ENCODE measurements at places on chromosomes 2 and 18.
A peak's percentile ranks its signal among the peaks of the same experiment; 100 is the strongest.

DNA sequence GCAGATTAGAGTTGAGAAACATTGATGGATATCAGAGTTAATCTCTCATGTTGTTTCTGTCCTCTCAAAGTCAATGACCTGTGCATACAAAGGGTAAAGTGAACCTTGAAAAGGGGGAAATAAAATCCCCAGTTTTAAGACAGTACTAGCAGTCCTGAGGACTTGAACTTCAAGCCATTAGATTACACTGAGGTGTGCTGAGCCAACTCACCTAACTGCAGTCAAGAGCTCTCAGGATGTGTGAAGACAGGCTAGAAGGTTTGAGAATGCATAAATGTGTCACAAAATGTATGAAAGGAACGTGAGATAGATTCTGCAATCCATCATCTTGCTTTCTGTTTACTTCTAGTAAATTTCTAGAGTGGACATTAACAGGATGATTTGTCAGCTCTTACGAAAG is 35.5 kb downstream of the DOCK10 start:
- DNase-seq: no peak

DNA sequence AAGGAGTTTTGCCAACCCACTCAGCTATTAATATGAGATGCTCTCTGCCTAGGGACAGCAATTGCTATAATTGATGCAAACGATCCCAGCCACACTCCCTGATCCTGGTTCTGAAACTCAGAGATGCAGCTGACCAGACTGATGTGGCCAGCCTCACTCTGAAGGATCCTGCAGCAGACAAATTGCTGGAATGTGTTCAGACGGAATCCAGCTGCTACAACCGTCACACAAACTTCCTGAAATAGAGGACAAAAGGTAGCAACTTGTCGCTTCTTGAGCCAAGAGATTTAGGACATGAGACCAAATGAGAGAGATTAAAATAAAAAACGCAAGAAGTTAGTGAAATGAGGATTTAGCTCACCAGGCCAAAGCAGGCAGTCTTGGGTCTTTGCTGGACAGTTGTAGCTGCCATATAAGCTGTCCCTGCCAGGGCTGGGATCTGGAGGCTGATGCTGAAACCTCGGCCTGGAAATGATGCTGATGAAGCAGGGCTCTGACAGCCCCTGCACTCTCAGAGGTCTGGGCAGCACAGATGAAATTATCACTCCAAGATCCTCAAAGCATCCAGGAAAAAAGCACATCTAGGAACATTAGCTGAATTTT is 8.3 kb upstream of the YWHAQ start:
- DNase-seq: peak; percentile 68

DNA sequence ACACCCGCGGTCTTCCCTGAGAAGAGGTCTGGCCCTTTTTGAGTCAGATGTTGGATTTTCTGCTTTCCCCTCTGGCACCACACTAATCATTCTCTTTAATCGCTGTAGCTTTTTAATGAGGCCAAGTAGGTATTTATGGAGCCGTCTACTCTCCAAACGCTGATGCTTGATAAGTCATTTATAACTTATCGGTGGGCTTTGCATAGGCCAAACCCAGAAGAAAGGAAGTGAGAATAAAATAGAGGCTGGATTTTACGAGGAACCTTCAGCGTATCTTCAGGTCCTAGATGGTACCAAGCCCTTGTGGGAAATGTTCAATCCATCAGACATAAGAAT is 142.5 kb upstream of the CTAGE1 start:
- DNase-seq: no peak

DNA sequence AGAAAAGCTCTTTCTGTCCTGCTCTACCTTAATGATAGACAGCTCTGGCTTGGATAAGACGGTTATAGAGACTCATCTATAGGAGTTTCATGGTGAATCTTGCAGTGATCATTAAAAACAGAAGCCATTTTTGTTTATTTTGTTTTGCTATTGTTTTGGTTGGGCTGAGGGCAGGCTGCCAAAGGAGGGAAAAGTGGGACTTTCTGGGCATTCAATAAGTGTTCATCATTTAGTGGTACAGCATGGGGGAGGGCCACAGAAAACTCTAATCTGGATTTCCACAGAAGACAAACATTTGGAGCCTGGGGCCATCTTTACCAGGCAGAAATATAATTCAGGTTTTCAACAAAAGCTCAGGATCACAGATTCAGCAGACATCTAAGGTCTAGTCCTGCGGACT is 62.4 kb upstream of the EFEMP1 start:
- no peak for DNase-seq

- DNase-seq: no peak
Measured at GRCh38 chr2:97348265-97348664, 235.3 kb downstream of the ANKRD36 start.

DNA sequence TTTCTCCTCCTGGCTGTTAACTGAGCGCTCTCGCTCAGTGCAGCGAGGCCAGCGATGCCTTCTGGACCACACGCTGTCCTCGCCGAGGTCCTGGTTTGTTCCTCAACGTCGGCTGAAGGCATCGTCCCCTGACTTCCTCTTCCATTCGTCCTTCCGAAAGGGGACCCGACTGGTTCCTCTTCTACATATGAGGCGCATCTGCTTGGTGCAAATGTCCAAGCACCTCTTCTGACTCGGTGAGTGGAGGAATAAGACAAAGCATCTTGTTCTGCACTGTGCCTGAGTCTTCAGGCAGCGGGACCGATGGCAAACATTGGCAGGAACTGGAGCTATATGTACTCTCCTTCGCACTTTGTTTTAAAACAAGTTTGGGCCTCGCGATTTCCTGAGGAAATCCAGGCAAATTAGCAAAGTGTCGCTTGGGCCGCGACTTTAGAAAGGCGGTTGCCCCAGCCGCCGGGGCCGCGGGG is 621 bp upstream of the KCNS3 start:
- no peak for DNase-seq

Measured in midbrain (tissue), 1 donor.